Stimulated activated CD4-positive, alpha-beta T cell treated with anti-CD3 and anti-CD28 coated beads, Interleukin-1b, Interleukin-23, amount 100 ng/mL, for 1 hour (primary cell): ENCODE measurements at places on chromosomes 3 and 15.

- DNase-seq = no peak
Measured at GRCh38 chr15:101376615-101377395, 81.8 kb upstream of the SNRPA1 start.

DNA sequence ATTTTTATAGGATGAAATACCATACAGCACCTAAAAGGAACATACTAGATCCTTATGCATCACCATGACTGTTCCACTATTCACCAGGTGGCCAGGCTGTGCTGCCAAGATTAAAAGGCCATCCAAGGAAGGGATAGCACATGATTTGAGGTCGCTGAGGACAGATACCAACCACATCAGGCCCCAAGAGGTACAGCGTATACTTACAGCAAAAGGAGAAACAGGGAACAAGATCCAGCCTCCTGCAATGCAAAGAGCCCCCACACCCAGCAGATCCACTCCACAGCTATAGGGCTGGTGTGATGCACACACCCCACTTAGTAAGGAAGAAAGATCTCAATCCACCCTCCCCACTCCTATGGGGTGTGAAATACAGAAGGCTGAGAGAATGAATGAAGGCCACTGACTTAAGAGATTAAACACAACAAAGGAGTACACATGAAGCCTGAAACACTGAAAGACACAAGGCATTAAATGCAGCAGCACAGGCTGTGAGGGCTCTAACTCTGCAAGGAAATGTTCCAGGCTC lies 32.0 kb upstream of the ZNF445 start:
- DNase-seq = no peak

DNA sequence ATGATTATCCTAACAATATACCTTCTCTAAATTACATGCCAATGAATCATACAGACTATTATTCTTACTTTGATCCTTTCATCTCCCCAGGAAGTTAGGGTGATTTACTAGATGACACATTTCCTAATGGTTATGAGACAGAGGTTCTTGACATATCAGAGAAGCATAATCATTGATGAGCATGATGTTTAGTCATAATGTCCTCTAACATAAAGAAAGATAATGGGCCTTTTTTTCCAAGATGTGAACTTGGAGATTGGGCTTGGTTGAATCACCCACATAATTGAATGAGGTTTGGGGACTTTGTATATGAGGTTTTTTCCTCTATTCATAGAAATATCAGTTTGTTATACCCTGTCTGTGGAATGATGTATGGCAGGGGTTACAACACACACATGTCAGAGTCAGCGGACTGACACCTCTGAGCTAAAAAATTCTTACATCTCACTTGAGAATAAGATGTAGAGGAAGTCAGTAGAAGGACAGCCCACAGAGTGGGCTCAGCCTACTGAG lies 69.7 kb upstream of the DCBLD2 start:
- DNase-seq = no peak

DNA sequence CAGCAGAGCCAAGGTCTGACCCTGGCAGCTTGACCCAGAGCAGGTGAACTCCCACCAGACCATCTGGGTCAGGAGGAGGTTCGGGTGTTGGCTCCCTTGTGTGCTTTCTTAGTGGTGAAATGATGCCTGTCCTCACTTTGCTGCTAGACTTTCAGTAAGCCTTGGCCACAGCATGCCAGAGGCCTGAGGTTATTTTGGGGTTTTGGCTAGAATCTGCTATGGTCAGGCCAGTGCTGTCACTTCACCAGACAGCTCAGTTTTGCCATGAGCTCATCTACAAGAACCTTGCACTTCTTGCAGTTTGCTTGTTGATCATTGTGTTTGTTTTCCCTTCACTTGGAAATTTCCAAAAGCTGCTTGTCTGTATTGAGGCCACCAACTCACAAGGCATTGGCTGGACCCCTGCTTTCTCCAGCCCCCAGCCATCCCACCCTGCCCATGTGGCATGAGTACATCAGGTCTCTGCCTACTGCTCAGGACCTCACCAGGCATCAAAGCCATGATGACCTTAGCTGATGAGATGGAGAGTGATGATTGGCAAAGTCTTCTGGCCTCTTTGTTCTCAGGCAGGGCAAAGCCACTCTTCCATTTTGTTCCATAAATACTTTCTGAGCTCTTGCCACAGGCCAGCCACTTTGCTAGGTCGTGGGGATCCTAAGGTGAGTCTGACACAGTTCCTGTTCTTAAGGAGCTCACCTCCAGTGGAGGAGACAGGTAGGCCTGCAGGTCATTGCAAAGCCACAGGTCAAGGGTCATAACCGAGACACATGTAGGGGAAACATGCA lies 122.6 kb downstream of the ARNT2 start:
- DNase-seq = no peak

DNA sequence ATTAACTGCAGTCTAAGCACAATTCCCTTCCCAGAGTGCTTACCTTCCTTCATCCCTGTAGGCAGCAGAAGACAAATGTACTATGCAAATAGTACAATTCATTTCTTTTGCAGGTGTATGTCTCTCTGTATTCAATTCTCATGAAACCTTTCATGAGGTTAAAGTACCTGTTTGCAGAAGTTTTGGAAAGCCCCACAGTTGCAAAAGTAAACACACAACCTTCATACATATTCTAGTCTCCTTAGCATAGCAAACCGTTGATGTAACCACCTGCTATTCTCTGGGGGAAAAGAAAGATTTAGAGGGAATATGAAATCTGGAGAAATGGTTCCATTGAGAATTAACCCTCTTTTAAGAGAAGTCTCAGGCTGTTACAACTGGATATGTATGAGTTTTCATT lies 200.3 kb upstream of the SUCLG2 start:
- no peak for DNase-seq

GRCh38 chr3:128222796-128223385 lies 69.6 kb downstream of the EEFSEC start:
- no peak for DNase-seq

GRCh38 chr3:46406788-46407611 lies at the start of the genes CCR5AS and CCRL2:
TSS of gene CCR5AS (minus strand) at chr3:46407066.
TSS of gene CCRL2 (plus strand) at chr3:46407259. CDS start at chr3:46408080, 821 bp downstream.
- no peak for DNase-seq

- no peak for DNase-seq
Measured at GRCh38 chr15:58605931-58606530, 143.5 kb downstream of the ADAM10 start.

DNA sequence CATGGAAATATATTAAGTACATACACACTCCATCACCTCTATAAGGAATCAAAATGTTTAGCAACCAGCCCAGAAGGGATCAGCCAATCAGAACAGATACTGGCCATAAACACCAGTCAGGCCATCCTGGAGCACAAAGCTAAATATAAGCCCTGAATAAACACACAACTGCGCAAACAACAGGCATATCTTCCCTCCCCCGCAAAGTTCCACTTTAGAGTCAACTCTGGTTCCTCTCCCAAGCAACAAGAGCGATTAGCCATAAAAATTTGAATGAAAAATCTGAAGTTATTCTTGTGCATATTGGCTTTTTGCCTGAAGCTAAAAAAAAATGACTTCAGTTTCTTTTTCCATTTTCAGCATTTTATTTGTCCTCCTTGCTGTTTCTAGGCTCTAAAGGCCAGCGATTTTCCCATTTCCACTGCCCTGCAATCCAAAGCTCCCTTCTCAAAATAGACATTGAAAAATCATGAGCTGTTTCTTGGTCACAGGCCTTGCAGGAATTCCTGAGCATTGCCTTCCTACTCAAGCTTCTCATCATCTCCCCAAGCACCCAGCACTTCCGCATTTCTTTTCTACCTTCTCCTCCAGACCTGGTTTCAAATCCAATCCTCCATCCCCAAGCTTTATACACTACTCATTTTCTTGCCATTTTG lies 247.9 kb downstream of the ZMAT3 start:
- no peak for DNase-seq

GRCh38 chr3:30847592-30847991 lies 46.9 kb downstream of the GADL1 start:
- DNase-seq = no peak

DNA sequence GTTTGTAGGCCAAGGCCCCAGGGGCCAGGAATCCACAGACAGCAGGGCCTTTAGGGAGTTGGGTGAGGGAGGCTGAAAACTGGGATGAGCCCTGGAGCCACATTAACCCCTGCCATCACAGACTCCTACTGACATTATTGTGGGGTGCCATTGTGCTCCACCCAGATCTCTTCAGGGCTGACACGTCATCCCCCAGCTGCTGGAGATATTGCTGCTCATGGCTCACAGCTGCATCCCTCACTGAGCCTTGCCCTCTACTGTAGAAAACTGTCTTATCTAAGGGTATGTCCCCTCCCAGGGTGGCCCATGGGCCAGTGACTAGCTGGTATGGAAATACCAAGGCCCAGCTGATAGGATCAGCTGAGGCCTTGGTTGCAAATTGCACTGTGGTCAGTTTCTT lies 87.3 kb upstream of the PRR23C start:
- no peak for DNase-seq

DNA sequence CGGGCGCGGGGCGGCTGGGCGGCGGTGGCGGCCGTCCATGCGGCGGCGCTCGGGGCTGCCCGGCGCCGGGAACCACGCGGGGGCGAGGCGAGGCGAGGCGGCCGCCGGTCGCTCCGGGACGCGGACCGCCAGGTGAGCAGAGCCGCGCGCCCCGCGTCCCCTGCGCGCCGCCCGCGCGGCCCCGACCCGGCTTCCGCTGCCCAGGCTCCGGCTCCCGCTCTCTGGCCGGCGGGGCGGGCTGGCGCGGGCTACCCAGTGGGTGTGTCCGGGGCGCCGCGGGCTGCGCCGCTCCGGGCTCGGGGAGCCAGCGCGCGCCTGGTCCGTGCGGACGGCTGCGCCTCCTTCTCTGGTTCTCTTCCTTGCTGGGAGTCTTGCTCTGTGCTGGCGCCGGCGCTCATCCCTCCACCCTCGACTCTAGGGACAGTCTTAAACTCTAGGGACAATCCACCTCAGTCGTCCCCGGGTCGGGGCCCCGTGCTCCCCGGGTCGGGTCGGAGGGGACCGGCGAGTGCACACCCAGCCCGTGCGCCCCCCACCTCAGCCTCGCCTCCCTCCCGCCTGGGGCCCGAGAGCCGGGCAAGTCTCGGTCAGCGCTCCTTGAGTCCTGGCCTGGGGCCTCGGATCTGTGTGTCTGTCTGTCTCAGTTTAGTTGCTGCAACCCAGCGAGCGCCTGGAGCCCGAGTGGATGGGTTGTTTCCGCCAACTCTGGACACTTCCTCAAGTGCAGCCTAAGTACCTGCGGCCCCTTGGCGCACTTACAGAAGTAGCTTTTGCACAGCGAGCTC lies 488 bp downstream of the THSD4 start:
- DNase-seq = no peak

DNA sequence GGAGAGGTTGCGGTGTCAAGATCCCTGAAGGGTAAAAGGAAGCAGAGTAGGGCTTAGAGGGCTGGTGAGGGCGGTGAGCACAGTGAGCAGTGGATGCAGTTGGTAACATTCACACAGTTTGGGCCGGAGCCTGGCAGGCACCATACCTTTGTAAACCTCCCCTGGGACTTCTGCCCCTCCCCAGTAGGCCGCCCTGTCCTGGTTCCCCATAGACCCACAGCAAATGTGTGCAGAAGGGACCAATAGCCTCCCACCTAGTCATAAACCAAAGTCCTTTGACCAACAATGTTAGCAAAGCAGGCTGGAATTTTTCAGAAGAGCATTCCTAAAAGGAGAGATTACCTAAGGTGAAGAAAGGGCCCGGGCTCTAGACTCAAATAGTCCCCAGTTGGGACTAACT lies 1.7 kb upstream of the PHGR1 start:
- no peak for DNase-seq

- DNase-seq = no peak
Measured at GRCh38 chr3:61650276-61650675, 88.9 kb downstream of the PTPRG start.

DNA sequence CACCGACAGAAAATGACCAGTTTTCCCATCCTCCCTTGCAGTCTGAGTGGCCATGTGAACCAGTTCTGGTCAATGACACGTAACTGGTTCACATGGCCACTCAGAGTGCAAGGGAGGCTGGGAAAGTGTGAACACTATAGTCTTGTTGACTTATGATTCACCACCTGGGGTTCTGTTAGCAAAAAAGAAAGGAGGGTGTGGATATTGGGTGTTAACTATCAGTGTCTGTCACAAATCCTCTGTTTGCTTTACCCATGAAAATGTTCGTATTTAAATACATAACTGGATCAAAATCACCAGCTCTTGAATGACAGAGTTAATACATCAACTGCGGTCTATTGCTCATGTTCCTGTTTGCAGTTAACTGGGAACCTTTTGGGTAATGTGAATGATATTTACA lies 92.3 kb downstream of the ADAMTSL3 start:
- DNase-seq = no peak

- DNase-seq = no peak
Measured at GRCh38 chr3:14007006-14007405, 117.7 kb downstream of the CHCHD4 start.

DNA sequence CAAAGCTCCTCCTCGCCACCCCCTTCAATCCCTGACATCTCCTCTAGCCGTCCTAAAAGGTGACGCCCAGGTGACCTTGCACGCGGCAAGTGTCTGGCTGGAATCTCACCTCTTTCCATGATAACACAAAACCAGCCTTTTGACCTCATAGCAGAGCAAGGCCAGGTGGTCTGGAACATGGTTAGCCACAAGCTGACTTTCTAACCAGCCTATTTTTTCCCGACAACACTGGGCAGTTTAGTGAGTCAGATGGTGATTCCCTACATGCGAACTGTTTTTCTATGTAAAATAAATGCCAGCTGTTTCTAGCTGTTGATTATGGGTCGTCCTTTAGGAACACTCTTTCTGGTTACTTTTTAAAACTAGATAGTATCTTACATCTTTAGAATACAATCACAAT lies 243.0 kb downstream of the CD47 start:
- no peak for DNase-seq

DNA sequence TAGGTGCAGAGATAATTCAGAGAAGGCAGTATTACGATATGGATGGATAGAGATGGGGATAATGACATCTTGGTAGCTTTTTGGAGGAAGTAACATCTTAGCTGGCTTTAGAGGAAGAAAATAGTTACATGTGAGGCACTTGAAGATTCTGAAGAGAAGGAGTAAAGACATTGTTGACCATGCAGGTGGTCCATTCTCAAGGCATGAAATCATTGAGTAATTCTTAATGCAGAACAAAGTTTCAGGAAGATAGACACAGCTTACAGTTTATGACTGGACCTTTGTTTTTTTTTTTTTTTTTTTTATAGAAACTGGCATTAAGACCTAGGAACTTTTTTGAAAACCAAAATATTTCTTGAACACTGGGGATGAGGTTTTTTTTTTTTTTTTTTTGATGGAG lies 28.2 kb downstream of the MBNL1 start:
- DNase-seq = no peak

DNA sequence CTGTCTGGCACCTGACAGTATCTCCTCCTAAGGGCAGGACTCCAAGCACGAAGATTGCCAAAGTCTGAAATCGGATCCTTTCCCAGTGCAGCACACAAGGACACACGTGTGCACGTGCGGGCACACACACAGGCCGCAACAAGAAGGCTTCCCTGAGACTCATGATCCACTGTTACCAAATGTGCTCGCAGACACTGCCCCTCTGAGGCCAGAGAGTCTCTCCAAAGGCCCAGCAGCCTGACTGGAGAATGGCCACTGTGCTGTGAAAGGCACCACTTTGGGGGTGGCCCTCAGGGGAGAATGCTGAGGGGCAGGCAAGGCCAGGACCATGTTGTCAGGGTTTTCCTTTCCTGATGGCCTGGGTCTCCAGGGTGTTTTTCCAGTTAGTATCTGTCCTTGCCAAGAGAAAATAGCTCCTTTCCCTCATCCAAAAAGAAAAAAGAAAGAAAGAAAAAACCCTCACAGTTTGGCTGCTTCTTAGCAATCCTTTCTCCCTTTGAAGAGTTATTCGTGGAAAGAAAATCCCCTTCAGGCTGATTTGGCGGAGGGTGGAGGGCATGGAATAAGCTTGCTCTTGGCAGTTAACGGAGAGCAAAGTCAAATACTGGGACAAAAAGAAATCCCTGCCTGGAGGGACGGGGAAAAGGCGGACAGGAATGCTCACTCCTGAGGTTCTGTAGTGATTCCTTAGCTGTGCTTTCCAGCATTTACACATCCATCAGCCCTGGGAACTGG lies 112.2 kb upstream of the ETV5 start:
- no peak for DNase-seq
